PC-9 (cell line): ENCODE measurements at places on chromosomes 12 and 14. TPM values are rescaled to one million over a fixed set of nuclear protein-coding genes. Genes with fewer than 3 reads are reported as not detected.

GRCh38 chr14:98840091-98840490 is 431.9 kb downstream of the BCL11B start:
- no peak overlapping the region for H3K4me3 ChIP-seq
- no peaks in the 10 kb centered on the region for H3K4me1 ChIP-seq
- DNase-seq, result no peak
- H3K36me3 ChIP-seq, result no peaks in the 10 kb centered on the region
- no peak overlapping the region for H3K27ac ChIP-seq

- no peaks in the 10 kb centered on the region for H3K27me3 ChIP-seq
- H3K4me1 ChIP-seq, result no peaks in the 10 kb centered on the region
- no peak for DNase-seq
- H3K27ac ChIP-seq, result no peak overlapping the region
Observed at GRCh38 chr12:93583627-93584392, 11.3 kb downstream of the SOCS2 start.

DNA sequence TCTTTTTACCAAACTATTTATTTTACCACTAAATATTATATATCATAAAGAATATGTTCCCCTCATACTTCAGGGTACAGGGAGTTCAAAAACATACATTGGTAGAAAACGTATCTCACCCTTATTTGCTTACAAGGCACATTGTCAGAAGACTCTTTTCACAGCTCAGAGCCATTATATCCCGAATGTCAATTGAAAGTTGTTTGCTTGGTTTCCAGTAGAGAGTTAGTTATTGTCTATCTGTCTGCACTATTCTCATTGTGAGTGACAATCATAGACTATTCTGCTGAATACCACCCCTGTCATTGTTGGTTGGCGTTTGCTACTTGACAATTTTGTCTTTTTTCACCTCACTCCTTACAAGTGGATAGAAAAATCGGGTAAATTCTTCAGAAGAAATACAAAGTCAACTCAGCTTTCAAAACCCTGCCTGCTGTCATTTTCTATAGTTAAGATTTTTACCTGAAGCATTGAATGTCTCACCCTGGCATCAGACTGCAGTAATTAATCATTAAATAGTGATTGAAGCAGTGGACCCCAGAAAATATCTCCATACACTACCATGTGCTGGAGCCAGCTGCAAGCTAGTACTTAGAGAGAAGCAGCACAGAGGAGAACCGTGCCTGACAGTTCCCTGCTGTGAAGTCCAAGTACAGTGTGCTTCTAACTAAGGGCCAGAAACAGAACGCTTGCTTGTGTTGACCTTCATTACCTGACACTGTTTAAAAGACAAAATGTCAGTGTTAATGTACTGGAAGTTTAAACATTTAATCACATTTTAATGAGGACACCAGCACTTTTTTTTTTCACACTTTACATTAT is 510.6 kb downstream of the RERGL start:
- H3K27ac ChIP-seq, result no peak overlapping the region
- no peaks in the 10 kb centered on the region for H3K36me3 ChIP-seq
- no peak overlapping the region for H3K4me3 ChIP-seq
- no peaks in the 10 kb centered on the region for H3K4me1 ChIP-seq

DNA sequence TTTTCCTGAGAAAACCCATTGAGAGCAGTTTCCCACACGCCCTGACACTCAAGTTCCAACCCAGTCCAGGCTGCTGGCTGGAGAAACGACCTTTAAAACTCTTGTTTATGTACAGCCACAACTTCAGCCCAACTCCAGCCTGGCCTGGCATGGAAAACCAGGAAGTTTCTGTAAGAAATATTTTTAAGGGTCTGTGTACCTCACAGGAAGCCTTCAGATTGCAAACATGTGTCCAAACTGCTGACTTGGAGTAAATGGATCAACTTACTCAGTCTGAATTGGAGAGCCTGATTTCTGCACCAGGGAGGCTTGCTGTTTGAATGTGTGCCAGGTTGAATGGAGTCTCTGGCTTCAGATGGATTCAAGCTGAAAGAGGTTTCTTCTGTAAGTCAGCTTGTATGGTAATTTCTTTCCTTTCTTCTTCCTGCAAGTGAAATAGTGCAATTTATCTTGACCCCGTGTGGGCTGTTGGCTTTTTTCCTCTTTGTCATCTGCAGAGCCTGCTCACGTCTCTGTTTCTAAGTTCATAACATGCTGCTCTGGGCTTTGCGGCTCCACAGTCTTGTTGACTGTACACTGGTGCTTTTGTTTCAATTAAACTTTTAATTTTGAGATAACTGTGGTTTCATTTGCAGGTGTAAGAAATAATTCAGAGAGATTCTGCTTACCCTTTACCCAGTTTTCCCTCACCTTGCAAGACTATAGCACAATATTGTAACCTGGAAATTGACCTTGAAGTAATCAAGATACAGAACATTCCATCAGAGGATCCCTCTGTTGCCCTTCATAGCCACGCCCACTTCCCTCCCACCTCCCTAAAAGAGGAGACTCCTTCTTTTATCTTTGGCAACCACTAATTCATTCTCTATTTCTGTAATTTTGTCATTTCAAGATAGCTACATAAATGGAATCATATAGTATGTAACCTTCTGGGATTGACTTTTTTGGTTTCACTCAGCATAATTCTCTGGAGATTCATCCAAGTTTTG is 109.7 kb upstream of the PRMT8 start:
- no peak overlapping the region for H3K27ac ChIP-seq
- H3K27me3 ChIP-seq, result peaks cover 95% of the 10 kb centered on the region
- no peaks in the 10 kb centered on the region for H3K4me1 ChIP-seq
- no peak for DNase-seq
- H3K4me3 ChIP-seq, result no peak overlapping the region

DNA sequence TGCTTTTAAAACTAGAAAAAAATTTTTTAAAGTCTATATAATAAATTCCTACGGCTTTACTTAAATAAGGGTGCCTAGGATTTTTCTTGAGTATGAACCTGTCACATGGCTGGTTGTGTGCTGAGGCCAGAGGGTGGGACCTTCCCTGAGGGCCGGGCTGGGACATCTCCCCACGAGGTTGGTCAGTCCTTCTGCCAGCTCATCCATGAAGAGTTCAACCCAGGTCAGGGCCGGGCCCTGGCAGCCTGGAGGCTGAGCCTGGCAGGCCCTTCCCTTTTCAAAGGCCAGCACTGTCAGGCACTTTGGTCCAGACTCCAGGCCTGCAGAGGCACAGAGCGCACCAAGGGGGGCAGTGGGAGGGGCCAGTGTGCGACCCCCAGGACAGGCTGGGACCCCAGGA is 31.7 kb downstream of the TNFAIP2 start:
- H3K4me3 ChIP-seq, result no peak overlapping the region
- no peaks in the 10 kb centered on the region for H3K27me3 ChIP-seq
- peak; percentile 98 for DNase-seq
- no peaks in the 10 kb centered on the region for H3K36me3 ChIP-seq
- H3K27ac ChIP-seq, result peak overlapping the region; percentile 58; the same call in 1 of the 2 replicates
- peaks cover 75% of the 10 kb centered on the region for H3K4me1 ChIP-seq

GRCh38 chr14:92638904-92639303 is 109.5 kb downstream of the LGMN start:
- no peak overlapping the region for H3K27ac ChIP-seq
- H3K4me1 ChIP-seq, result peaks cover 6% of the 10 kb centered on the region
- no peaks in the 10 kb centered on the region for H3K36me3 ChIP-seq
- no peaks in the 10 kb centered on the region for H3K27me3 ChIP-seq
- DNase-seq, result no peak
- no peak overlapping the region for H3K4me3 ChIP-seq

DNA sequence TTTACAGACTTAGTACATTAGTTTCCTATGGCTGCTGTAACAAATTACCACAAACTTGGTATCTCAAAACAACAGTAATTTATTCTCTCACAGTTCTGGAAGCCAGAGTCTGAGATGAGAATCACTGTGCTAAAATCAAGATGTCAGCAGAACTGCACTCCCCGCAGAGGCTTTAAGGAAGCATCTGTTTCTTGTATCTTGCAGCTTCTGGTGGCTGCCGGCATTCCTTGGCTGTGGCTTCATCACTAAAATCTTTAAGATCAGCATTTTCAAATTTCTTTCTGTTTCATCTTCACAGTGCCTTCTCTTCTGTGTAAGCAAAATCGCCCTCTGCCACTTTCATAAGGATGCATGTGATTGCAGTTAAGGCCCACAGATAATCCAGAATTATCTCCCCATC is 9.4 kb downstream of the STON2 start:
- H3K4me3 ChIP-seq, result no peak overlapping the region
- H3K27me3 ChIP-seq, result no peaks in the 10 kb centered on the region
- DNase-seq, result no peak
- no peaks in the 10 kb centered on the region for H3K36me3 ChIP-seq
- H3K27ac ChIP-seq, result no peak overlapping the region
- H3K4me1 ChIP-seq, result peaks cover under 1% of the 10 kb centered on the region; the same call in 1 of the 2 replicates

DNA sequence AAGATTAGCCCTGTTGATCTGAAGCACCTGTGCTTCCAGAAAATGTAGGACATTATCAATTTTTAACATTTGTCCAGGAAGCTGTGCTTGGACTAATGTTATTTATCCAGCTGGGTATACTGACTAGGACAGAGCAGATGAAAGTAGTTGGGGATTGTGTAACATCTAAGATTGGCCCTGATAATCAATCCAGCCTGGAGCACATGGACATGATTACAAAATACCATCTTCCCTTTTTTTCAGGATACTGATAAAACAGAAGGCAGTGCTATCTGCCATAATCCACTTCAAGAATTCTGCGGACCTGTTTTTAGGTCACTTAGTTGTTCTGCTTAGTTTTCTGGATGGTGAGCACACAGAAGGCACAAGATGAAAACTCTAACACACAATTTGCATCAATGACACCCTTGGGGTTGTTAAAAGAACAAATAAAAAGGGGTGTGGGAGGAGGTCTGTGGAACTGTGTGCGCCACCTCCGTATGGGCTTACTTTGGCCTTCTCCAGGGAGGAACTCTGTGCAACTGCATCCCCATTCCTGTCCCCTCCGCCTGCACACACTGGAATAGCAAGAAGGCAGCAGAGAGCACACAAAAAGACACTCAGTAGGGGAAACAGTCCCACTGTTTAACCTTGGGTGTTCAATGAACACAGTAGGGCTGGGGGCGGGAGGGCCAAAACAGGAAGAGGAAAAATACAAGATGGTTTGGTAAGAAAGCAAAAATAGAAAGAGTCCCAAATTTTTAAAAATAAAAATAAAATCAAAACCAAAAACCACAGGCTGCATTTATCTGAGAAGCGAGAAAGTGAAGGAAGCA is 31.1 kb upstream of the DUSP6 start:
- H3K27ac ChIP-seq, result no peak overlapping the region
- no peak overlapping the region for H3K4me3 ChIP-seq
- no peaks in the 10 kb centered on the region for H3K27me3 ChIP-seq
- DNase-seq, result no peak
- H3K4me1 ChIP-seq, result peaks cover 33% of the 10 kb centered on the region
- H3K36me3 ChIP-seq, result no peaks in the 10 kb centered on the region

DNA sequence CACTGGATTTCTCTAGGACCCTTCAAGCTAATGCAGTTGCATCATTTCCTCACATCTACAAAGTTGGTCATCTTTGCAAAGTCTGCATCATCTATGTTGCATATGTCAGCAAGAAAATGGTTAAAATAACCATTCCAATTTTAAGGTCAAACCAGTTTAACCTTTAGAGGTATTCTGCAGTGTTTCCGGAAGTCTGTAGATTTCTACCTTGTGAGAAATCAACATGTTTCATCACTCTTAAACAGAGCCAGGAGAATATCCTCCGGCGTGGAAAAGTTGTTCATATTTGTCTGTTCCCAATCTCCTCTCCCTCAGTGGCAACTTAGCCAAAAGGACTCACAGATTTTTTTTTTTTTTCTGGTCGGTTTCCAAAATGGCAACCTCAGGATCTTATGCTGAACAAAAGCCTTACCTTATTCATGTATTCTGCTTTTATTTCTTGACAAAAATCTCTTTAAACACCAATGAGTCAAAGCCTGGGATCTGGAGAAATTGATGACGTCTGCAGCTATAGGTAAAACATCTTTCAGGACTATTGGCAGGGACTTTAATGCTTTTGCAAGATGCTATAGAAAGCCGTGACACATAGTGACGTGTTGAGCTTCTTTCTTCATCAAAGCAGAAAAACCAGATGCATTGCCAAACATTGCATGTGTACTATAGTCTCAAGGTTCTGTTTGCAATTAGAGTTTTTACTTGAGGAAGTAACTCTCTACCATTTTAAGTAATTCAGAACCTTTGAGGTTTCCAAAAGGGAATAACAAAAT is 16.0 kb upstream of the CDK17 start:
- peak; percentile 14 for DNase-seq
- peak overlapping the region; percentile 99 for H3K27ac ChIP-seq
- peak overlapping the region; percentile 46; the same call in 1 of the 2 replicates for H3K4me3 ChIP-seq
- no peaks in the 10 kb centered on the region for H3K36me3 ChIP-seq

GRCh38 chr14:58941629-58942028 is 246.8 kb upstream of the DAAM1 start:
- H3K27me3 ChIP-seq, result peaks cover 9% of the 10 kb centered on the region; the same call in 1 of the 2 replicates
- H3K36me3 ChIP-seq, result no peaks in the 10 kb centered on the region
- H3K4me1 ChIP-seq, result no peaks in the 10 kb centered on the region
- H3K27ac ChIP-seq, result no peak overlapping the region
- no peak for DNase-seq

GRCh38 chr12:87274594-87275245 is 754.5 kb downstream of the C12orf50 start:
- H3K4me1 ChIP-seq, result no peaks in the 10 kb centered on the region
- H3K27ac ChIP-seq, result no peak overlapping the region
- H3K4me3 ChIP-seq, result no peak overlapping the region
- H3K36me3 ChIP-seq, result no peaks in the 10 kb centered on the region

DNA sequence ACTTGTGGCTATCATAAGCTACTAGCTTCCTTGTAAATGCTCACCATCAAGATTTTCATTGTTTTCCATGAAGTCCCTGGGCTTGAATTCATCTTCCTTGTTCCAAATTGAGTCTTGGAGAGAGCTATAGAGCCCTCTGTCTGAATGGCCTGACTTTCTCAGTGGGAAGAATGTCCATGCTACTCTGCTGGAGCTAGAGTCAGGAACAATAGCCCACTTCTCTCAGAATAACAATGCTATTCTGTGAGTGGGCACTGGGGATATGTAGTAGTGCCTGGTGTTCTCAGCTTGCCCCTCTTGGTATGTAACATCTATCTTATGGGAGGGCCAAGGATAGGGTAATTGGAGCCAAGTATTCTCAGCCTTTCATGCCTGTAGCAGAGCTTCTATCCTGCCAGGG is 127.6 kb upstream of the TRHDE start:
- no peak overlapping the region for H3K4me3 ChIP-seq
- no peaks in the 10 kb centered on the region for H3K4me1 ChIP-seq
- no peaks in the 10 kb centered on the region for H3K36me3 ChIP-seq
- no peak for DNase-seq
- H3K27me3 ChIP-seq, result peaks cover 7% of the 10 kb centered on the region; the same call in 1 of the 2 replicates

Gene KRT3
- 0.24 and 0.73 TPM in 2 replicates for total RNA-seq

Gene FOXN4
- not detected in 2 replicates for total RNA-seq

Gene PIK3C2G
- total RNA-seq, result 0.30 and 1.4 TPM in 2 replicates

Gene SLCO1B1
- 0.30 and 0.50 TPM in 2 replicates for total RNA-seq

Gene SDR9C7
- not detected in 2 replicates for total RNA-seq

Gene GYS2
- total RNA-seq, result not detected in 2 replicates

Gene ERBB3
- total RNA-seq, result 127 and 145 TPM in 2 replicates

Gene STXBP6
- 10.0 and 12.3 TPM in 2 replicates for total RNA-seq

Gene PWP1
- total RNA-seq, result 41.4 and 44.1 TPM in 2 replicates

Gene TSPAN8
- 1.9 and 2.9 TPM in 2 replicates for total RNA-seq
